Activated effector memory CD4-positive, alpha-beta T cell treated with Interleukin-2 at 50 U/mL for 16 hours (primary cell): ENCODE measurements at places on chromosomes 12 and 14.

DNA sequence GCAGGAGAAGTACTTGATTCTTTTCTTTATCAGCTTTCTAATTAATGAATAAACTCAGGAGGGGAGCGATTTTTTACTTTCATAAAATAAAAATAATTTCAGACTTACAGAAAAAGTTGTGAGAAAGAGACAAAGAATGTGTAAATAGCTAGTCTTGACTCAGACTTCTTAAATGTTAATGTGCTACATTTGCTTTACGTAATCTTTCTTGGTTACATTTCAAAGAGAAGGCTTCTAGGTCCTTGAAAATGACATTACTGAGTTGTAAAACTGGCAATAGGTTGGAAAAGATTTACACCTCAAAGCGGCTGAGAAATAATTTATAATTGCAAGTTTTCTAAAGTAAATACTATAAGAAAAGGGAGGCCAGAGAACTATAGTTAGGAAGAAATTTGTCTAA is 28.6 kb downstream of the GABARAPL1 start:
- no peak for DNase-seq

DNA sequence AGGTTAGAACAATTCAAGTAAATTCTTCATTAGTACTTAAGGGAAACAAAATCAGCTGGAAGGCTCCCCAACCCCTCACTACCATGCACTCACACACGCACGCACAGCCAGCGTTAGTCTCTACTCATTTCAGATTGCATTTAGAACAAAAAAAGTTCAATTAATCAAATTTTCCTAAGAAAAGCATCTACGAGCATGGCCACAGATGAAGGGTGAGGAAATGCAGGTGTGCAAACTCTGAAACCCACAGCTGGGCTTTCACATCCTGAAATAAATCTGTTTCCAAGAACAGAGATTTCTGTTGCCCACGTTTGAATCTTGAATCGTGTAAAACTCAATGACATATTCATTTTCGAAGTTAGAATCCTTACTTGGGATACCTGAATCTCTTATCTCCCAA is 62.6 kb downstream of the SEL1L start:
- no peak for DNase-seq

DNA sequence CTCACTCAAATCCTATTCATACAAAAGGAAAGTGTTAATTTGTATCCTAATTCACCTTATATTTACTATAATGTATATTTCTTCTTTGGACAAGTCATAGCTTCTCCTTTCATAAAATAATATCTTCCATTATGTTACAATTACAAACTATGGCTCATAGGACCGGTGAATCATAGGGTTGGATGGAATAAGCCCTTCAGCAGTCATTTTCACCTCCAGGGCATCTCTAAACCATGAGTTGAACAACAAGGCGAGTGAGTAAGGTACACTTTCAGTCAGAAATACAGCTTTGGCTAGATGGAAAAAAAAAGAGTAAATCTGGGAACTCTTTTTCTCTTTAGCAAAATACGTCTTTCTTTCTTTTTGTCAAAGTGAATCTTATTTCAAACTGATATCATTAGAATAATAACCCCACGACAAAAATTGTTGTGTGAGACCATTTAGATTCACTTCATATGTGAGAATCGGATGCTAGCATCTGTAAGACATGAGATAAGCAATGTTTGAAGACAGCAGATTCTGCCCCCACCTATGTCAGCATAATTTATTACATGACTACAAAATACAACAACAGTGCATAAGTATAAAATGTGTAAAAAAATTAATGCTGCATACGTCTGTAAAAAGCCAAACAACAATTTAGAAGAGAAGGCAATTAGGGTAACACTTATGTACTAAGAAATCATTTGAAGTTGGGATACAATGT is 184.4 kb upstream of the SLC38A2 start:
- no peak for DNase-seq

DNA sequence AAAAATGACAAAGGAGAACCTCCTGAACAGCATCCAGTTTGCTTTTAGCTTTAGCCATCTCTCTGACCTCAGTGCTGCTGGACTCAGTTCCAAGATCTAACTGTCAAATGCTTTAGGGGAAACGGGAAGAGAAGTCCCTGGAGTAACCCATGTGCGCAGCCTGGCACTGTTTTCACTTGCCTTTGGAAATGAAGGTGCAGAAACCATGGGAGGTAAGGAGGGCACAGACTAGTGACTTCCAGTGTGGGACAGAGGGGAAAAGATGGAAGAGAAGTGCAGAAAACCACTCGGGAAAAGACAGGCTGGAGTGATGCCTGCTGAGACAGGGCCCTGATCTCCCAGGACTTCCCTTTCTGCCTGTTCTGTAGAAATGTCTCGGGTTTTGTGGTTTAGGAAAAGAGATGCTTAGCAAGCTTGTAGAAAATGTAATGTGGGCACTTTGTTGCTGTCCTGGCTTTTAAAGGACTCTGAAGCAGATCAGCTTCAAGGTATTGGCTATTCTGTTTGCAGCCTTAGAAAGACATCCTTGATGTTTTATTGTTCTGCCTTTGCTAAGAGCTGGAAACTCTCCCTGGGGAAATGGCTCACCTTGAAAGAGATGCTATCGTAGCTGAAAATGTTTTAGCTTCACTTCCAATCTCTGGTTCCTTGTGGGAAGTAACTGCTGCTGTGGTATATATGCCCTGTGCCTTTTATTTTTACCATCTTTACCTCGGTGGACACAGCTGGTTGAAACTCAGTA is 124.6 kb upstream of the HIF1A start:
- DNase-seq = no peak

DNA sequence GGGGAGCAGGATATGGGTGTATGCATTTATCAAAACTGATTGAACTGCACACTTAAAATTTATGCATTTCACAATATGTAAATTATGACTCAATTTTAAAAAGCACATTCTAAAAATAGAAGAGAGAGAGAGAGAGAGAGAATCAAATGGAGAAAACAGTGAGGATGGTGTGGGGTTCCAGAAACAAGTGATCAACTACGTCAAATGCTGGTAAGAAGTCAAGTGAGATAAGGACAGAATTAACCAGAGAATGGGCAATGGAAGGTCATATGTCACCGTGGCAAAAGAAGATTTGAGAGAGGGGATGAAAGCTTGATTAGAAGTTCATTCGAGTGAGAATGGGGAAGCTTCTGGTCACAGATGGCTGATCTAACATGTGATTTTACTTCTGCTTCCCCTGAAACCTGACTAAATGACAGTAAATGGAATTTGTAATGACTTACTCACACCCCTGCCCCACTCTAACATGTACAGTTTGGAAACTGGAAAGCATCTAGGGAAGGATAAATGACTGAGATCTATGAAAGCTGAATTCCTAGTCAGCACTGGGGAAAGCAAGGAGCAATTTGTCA is 276.5 kb upstream of the AMIGO2 start:
- no peak for DNase-seq

DNA sequence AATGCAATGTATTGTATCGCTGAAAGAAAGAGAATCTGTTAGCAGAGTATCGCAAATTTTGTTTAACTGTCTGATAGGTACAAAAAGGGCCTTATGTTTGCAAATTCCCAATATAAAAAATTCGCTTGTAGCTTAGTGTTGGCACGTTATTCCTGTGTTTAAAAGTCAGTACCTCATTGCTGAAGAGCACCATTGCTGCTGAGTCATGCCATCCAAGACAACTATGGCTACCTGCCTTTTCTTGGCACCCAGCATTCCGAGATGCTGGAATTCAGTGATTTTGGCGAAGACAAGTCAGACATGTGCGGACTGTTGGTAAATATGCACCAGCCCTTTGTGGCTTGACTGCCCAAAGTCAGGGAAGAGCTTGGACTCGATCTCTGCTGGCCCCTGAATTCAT is 149.5 kb upstream of the EEA1 start:
- DNase-seq = no peak

GRCh38 chr12:131013118-131013517 is 59.4 kb downstream of the ADGRD1 start:
- DNase-seq = no peak

GRCh38 chr14:102058146-102058545 is 28.7 kb downstream of the HSP90AA1 start:
- DNase-seq = no peak

DNA sequence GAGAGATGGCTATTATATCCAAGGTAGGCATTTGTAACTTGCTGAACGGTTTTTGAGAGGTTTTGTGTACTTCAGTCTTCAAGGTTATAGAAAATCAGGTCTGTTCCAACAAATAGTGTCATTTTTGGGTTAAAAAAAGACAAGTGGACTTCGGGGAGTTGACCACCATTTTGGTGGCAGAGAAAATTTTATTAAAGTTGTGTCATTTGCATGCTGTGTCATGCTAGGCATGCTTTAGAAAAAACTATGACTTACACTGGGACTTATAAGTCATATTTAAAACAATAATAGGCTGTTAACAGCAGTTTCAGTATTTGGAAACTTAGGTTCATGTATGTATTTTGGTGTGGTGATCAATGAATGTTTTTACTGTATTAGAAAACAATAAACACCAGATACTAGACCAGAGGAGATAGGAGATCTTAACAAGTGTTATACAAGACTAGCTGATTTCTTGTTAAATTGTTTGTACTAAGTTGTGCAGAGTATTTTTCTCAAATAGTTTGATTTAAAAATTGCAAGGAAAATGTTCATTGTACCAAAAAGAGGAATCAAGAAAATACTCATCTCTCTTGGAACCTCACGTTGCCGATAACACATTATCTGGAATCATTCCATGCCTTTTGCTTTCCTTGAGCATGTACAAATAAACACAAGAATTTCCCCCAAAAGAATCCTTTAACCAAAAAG is 1.4 kb downstream of the RAN start:
- no peak for DNase-seq

DNA sequence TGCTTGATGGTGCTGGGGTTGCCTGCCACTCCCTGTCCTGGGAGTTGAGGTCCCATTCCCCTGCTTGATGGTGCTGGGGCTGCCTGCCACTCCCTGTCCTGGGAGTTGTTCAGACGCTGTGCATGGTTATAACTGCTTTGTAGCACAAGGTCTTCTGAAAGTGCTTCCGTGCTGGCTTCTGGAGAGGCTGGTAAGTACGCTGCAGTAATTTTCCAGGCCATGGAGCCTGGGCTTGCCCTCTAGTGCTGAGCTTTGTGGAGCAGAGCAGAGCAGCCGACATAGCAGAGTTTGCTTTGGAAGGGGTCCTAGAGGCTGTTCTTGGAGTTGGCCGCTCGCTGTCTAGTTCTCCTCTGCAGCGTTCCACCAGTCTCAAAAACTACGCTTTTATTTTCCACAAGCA is 6.3 kb downstream of the B4GALNT3 start:
- no peak for DNase-seq

DNA sequence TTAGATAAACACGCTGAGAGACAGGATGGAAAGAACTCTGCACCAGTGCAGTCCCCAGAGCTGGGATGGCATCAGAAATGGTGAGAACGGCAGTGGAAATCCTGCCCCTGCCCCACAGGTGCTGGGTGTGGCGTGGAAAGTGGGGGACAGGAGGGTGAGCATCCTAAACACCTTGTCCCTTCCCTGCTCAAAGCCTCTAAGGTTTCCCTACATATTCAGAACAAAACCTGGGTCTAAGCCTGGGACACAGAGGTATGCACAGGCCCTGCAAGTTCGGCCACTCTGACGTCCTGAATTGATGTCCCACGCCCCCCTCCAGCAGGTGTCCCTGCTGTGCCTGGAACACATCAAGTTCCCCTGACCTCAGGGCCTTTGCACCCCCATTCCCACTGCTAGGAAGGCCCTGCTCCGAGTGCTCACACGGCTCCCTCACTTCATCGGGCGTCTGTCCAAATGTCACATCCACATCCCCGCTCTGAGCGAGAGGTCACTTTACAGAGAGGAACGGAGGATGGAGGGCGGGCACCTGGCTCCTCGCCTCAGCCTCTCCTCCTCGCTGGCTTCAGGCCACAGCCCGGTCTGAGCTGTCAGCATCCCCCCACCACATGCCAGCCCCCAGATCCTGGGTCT is 38.5 kb upstream of the SFSWAP start:
- DNase-seq = no peak

DNA sequence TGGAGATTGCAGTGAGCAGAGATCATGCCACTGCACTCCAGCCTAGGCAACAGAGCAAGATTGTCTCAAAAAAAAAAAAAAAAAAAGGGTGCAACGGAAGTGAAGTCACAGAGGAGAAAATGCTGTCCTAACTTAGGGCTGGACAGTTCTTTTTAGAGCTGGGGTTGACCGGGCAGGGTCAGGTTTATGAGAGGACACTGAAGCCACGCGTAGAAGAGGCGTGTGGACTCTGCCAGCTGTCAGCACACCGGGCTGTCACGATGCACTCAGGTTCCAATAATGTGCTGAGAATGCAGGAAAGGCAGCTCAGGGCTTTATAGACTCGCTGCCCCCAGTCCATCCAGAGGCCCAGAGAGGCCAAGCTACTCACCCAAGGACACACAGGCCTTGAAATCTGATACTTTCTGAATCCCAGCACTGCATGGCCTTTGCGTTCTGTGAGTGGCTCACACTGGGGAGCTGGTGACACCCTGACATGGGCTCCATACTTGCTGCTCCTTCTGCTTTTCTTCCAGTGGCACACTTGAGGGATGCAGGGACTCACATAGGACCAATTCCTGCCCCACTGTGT is 28.9 kb upstream of the SPPL3 start:
- no peak for DNase-seq

DNA sequence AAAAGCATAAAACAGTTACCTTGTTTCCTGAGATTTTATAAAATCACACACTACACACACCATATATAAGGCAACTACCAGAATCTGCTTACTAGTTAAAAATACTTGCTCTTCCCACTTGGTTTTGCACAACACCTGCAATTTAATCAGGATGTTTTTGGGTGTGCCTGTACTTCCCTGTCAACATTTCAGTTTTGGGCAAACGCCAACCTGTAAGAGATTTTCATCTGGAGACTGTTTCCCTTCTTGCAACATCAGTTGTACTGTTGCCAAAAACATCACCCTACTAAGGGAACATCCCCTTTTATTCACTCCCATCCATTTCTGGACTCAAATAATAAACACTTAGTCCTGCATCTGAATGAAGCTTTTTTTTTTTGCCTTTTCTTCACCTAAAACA is 172.3 kb downstream of the DUSP6 start:
- no peak for DNase-seq

GRCh38 chr12:131929581-131930456 is 743 bp downstream of the PUS1 start:
- DNase-seq = peak; percentile 27

DNA sequence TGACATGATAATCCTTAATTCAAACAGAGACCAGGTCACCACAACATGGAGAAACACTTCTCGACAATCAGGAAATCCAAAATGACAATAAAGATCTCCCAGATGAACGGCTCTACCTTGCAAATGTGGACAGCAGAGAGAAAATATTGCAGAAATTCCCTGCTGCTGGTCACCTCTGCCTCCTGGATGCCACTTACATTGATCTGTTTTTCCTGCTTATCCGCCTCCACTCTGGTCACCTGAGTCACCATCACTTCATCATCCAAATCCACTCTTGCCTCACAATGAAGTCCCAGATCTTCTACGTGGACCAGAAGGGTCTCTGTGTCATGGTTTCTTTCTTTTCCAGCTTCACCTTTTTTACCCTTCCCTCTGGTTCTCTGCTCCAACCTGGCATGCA is 21.1 kb downstream of the TTC9 start:
- no peak for DNase-seq

GRCh38 chr14:51735851-51736250 is 84.1 kb downstream of the FRMD6 start:
- no peak for DNase-seq
